Camera-type eye (tissue), 1 donor: ENCODE measurements at places on chromosomes 2 and 18. TPM values are rescaled to one million over a fixed set of nuclear protein-coding genes. Genes with fewer than 3 reads are reported as not detected.

The FBLN7 gene
- total RNA-seq = 17.3 TPM

The IL1R2 gene
- total RNA-seq = 1.0 TPM

The VSNL1 gene
- total RNA-seq = 12.9 TPM

The RAD51AP2 gene
- total RNA-seq = 0.27 TPM

The PFN4 gene
- total RNA-seq = 4.1 TPM

The ZSCAN30 gene
- total RNA-seq = 42.3 TPM

The PRADC1 gene
- 17.0 TPM for total RNA-seq

The CD8B2 gene
- 0.11 TPM for total RNA-seq

The RBM44 gene
- total RNA-seq = 2.6 TPM

The GRP gene
- total RNA-seq = 2.4 TPM

The COLEC12 gene
- total RNA-seq = 67.2 TPM
